Sigmoid colon (tissue), 7 donors: ENCODE measurements at places on chromosomes 12 and 14. TPM values are rescaled to one million over a fixed set of nuclear protein-coding genes. Genes with fewer than 3 reads are reported as not detected.

DNA sequence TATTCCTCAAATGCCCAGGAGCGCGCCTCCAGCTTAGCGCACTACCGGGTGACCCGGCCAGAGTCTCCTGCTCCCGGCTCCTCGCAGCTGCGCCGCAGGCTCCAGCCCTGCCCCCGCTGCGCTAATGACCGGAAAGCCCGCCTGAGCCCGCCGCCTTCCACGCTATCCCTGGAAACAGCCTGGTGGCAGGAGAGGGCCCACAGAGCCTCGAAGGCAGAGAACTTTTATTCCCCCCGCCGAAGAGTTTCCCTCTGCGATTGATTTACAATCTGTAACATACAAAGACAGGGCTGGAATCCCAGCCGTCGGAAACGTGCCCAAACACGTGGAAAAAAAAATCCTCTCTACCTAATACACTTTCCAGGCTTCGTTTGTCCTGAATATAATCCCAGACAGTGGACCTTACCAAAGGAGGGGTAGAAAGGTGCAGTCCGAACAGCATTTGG lies 1.5 kb downstream of the COL2A1 start:
- H3K36me3 ChIP-seq = no peaks in the 10 kb centered on the region
- no peak overlapping the region for H3K27ac ChIP-seq
- peaks cover 44% of the 10 kb centered on the region for H3K4me1 ChIP-seq

GRCh38 chr14:61151251-61151650 lies 129.9 kb downstream of the TMEM30B start:
- H3K27me3 ChIP-seq = no peaks in the 10 kb centered on the region
- DNase-seq = no peak

DNA sequence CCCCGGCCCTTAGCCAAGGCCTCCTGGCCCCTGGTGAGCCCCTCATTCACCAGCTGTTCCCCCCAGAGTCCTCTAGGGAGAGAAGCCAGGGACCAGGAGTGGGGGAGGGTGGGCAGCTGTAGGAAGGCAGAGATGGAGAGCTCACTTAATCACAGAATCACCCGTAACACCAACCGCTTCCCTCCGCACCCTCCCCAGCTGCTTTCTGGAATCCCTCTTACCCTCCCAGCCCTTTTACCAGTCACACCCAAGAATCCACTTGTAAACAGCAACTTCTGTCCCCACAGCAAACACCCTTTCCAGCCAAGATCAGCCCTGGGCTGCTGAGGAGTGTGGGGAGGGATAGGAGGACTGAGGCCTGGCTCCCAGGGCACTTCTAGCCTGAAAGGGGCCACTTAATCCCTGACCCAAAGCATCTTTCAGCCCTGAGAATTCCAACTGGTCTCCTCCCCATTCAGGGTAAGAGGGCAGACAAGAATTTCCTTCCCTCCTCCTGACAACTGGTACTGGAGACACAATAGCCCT lies 18.8 kb downstream of the NCKAP5L start:
- H3K4me1 ChIP-seq = peaks cover 35% of the 10 kb centered on the region
- peak overlapping the region; percentile 76 for H3K27ac ChIP-seq
- no peak overlapping the region for H3K4me3 ChIP-seq
- peaks cover 12% of the 10 kb centered on the region for H3K36me3 ChIP-seq
- no peak for DNase-seq

DNA sequence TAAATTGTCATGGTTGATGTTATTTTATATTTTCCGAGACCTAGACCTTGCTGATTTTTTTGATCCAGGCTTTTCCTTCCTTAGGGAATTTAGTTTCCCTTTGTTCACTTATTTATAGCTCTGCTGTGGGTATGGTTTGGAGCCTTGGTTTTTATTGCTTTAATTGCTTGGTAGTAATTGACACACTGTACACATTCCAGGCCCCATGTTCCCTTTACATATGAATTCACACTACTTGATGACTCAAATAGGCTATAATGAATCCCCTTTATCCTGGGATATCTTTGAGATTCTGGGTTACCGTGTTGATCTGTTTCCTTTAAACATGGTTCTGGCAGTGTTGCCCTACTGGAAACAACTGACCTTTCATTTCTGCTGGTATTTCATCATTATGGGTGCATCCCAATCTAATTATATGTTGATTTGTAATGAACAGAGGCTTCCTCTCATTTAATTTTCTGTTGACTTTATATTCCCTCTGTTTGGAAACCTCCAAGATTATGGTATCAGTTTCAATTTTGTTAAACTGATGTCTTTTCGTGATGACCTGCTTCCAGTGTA lies 424.0 kb downstream of the RAD51B start:
- no peaks in the 10 kb centered on the region for H3K4me1 ChIP-seq
- peak overlapping the region; percentile 81 for H3K27ac ChIP-seq
- H3K27me3 ChIP-seq = no peaks in the 10 kb centered on the region
- H3K36me3 ChIP-seq = no peaks in the 10 kb centered on the region
- no peak for DNase-seq
- no peak overlapping the region for H3K4me3 ChIP-seq

DNA sequence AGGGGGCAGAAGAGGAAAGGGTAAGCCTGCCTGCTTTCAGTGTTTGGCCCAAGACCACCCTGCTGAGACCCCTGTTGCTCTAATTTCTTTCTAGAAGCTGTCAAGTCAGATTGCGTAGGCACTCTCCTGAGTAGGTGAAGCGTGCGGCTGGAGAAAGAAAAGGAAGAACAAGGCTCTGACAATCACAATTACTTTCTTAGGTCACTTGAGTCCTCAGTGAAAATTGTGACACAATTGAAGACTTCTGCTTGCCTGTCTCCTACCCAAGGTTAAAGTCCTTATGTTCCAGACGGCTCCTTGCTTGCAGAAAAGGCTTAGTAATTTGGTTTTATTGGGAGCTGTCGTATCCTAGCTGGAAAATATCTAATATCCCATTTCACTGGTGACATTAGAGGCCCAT lies 721 bp upstream of the CTSG start:
- no peaks in the 10 kb centered on the region for H3K4me1 ChIP-seq
- H3K4me3 ChIP-seq = no peak overlapping the region
- no peaks in the 10 kb centered on the region for H3K27me3 ChIP-seq
- no peak overlapping the region for H3K27ac ChIP-seq

DNA sequence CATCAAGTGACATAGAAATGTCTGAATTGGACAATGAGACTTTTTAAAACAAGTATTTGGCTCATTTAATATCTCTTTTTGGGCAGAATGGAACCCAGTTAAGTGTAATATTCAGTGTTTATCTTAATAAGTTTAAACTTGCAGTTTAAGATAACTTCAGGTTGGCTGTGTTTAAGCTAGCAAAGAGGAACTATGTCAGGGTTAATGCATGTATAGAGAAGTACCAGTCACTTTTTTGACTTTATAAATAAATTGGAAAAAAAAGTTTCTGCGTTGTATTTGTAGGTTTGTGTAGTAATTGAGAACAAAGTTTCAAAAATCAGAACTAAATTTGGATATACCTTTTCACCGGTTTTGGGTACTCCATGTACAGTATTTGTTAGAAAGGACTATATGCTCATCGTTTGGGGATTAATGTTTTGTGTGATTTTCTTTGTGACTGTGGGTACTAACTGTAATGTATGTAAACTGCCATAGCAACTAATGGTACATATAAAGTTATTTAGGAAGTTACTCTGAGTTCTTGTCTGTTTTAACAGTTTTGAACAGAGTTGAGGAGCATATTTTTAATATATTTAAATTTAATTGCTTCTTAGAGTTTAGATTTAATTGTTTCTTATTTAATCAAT lies 4.5 kb downstream of the HMGA2 start:
- peaks cover 19% of the 10 kb centered on the region for H3K27me3 ChIP-seq
- no peak overlapping the region for H3K4me3 ChIP-seq
- H3K27ac ChIP-seq = no peak overlapping the region
- peaks cover 22% of the 10 kb centered on the region for H3K4me1 ChIP-seq

DNA sequence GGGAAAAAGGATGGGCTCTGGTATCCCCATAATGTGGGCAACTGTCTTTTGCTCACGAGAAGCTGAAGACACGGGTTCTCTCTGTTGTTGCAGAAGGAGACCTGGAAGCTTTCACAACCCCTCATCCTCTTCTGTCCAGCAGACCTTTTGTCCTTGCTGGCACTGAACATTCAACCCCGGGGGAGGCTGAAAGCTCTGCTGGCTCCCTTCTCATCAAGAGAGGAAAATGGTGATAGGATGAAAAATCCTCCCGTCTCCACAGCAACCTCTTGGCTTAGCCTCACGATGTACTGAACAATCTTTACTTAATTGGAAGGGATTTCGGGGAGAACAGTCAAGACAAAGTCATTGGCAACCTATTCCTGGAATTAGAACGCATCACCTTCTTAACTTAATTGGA lies 39.0 kb downstream of the ELK3 start:
- peak overlapping the region; percentile 92 for H3K27ac ChIP-seq
- DNase-seq = peak; percentile 89
- H3K27me3 ChIP-seq = no peaks in the 10 kb centered on the region
- H3K4me3 ChIP-seq = no peak overlapping the region
- H3K36me3 ChIP-seq = no peaks in the 10 kb centered on the region

Gene GPR84
- polyA plus RNA-seq = 0.69 TPM

Gene ALX1
- not detected for polyA plus RNA-seq

Gene MSI1
- 1.2 TPM for polyA plus RNA-seq
